ENCODE measurements at places on chromosomes 6 and 20. TPM values are rescaled to one million over a fixed set of nuclear protein-coding genes. Genes with fewer than 3 reads are reported as not detected.

DNA sequence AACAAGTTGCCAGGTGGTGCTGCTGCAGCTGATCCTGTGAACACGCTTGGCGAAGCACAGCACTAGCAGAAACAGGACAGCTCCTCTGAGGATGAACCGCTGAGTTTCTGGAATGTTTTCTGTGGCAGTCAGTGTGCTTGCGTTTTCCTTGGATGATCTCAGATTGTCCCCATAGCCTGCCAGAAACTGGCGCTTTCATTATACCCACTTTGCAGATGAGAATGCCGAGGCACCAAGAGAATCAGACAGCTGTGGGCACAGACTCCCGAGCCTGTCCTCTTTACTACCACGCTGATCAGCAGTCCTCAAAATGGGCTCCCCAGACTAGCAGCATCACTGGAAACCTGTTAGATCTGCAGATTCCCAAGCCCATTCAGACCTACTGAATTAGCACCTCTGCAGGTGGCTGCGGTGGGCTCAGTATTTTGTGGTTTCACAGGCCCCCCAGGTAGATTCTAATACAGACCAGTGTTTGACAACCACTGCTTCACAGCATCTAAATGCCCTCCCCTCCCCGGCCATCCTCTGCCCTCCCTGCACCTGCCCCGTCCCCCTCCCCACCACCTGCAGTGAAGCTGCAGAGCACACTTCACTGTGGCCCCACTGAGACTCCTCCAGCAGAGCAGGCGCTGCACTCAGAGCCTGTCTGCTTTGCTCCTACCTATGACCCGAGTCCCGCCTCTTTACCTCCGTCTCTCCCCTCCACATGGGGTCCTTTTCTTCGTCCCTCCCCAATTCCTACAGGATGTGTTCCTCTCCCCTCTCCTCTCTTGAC is 29.6 kb downstream of the SPATA2 start:
- no peak overlapping the region for H3K4me3 ChIP-seq
- H3K27me3 ChIP-seq, result no peaks in the 10 kb centered on the region
- H3K36me3 ChIP-seq, result peaks cover 67% of the 10 kb centered on the region
- DNase-seq, result no peak
- H3K27ac ChIP-seq, result no peak overlapping the region

DNA sequence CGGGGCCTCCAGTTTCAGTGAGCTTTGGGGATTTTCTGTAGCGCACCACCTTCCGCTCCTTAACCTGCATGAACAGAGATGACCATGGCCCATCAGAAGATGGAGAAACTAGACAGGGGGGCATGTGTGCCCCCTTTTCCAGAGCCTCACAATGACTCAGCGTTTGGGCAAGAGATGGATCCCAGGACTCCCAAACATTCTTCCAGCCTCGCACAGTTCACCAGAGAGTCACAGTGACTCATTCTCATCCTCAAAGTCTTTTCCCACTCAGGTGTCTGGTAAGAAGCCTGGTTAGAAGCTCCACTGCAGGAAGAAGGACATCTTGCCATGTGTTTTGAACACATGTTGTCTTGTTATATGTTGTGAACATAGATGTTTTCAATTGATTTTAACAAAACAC is 76.2 kb upstream of the FRMD1 start:
- H3K27ac ChIP-seq, result no peak overlapping the region
- no peak for DNase-seq
- H3K36me3 ChIP-seq, result no peaks in the 10 kb centered on the region
- H3K27me3 ChIP-seq, result peaks cover 6% of the 10 kb centered on the region
- no peak overlapping the region for H3K4me3 ChIP-seq
- no peaks in the 10 kb centered on the region for H3K4me1 ChIP-seq

- H3K36me3 ChIP-seq, result no peaks in the 10 kb centered on the region
- no peaks in the 10 kb centered on the region for H3K4me1 ChIP-seq
- H3K27ac ChIP-seq, result no peak overlapping the region
- DNase-seq, result no peak
Measured at GRCh38 chr6:6781172-6781872, 192.8 kb downstream of the LY86 start.

DNA sequence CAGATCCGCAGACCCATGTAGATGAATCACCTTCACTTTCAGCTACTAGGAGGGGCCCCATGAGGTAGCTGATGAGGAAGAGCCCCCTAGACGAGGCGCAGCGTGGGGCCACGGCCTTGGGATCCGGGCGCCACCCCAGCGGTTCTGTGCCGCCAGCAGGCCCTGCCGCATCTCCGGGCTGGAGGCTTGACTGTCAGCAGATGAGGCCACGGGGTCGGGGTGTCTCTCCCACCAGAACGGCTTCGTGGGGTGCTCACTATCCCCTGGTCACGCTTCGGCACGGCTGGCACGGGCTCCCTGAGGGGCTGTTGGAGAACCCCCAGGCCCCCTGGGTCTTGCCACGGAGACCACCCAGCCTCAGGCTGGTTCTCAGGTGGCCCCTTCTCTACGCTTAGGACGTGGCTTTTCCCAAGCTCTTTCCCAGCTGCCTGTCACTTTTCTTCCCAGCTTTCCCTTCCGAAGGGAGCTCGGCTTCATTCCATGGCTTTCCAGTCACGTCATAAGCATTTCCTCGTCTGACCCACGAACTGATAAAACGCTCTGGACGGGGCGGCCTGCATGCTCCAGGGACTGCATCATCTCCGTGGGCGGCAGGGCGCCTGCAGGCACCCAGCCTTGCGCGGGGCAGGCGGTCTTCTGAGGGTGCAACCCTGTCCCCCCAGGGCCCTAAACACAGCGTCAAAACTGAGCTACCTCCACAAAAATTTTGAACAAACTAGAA is 85.9 kb downstream of the THBS2 start:
- H3K4me1 ChIP-seq, result no peaks in the 10 kb centered on the region
- H3K4me3 ChIP-seq, result no peak overlapping the region
- H3K36me3 ChIP-seq, result no peaks in the 10 kb centered on the region
- no peaks in the 10 kb centered on the region for H3K27me3 ChIP-seq
- no peak for DNase-seq

DNA sequence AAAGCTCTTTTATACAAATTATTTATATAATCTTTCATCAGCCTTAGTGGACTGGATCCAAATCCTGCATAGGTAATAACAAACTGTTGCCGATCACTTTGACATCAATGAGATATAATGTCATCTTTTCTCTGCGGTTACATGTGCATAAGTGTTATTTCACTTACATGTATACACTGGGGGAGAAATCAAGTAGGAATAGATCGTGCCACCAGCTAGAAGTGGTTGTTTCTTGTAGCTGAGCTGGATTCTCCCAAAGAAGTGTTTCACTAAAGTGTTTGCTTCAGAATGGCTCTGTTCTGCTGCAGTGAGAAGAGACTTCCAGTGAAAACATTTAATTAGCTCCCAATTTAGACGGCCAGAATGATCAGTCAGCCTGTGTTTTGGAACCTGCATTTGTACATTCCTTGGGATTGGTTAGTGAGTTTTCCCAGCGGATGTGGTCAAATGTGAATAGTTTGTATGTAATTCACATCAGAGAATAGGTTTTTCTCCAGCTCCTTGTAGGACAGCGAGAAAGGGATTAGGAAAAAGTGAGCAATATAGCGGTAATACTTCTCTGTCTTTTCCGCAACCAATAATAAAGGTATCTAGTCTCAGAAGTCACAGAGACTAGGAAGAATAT is 163.1 kb upstream of the CCN2 start:
- no peaks in the 10 kb centered on the region for H3K27me3 ChIP-seq
- no peaks in the 10 kb centered on the region for H3K4me1 ChIP-seq
- H3K36me3 ChIP-seq, result no peaks in the 10 kb centered on the region
- no peak for DNase-seq
- no peak overlapping the region for H3K27ac ChIP-seq

GRCh38 chr20:53734006-53734688 is 140.5 kb upstream of the ZNF217 start:
- H3K36me3 ChIP-seq, result no peaks in the 10 kb centered on the region
- no peaks in the 10 kb centered on the region for H3K27me3 ChIP-seq
- no peak overlapping the region for H3K27ac ChIP-seq
- H3K4me1 ChIP-seq, result peaks cover 12% of the 10 kb centered on the region
- no peak for DNase-seq
- no peak overlapping the region for H3K4me3 ChIP-seq

- no peaks in the 10 kb centered on the region for H3K27me3 ChIP-seq
- no peak overlapping the region for H3K27ac ChIP-seq
- H3K4me1 ChIP-seq, result peaks cover 7% of the 10 kb centered on the region
- DNase-seq, result no peak
- H3K36me3 ChIP-seq, result peaks cover 2% of the 10 kb centered on the region
- H3K4me3 ChIP-seq, result no peak overlapping the region
Measured at GRCh38 chr6:106528521-106528920, 100.8 kb downstream of the RTN4IP1 start.

DNA sequence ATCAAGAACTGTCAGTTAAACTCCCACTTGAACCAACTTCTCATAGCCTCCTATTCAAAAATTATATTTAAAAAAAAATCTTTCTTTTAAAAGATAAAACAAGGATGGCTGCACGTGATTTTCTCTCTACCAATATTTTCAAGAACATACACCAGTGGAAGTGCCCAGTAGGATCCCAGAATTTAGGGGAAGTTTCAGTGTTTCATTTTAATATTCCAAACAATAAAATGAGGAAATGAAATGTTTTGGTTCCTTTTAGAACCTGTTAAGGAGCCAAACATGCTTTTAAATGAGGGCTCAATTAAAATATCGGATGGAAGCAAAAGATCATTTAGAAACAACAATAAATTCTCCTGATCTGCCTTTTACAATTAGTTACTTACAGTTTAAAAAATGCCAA is 26.4 kb upstream of the PRELID3B start:
- no peaks in the 10 kb centered on the region for H3K4me1 ChIP-seq
- H3K27me3 ChIP-seq, result peaks cover 11% of the 10 kb centered on the region
- no peak overlapping the region for H3K4me3 ChIP-seq
- no peaks in the 10 kb centered on the region for H3K36me3 ChIP-seq
- H3K27ac ChIP-seq, result no peak overlapping the region
- DNase-seq, result no peak

DNA sequence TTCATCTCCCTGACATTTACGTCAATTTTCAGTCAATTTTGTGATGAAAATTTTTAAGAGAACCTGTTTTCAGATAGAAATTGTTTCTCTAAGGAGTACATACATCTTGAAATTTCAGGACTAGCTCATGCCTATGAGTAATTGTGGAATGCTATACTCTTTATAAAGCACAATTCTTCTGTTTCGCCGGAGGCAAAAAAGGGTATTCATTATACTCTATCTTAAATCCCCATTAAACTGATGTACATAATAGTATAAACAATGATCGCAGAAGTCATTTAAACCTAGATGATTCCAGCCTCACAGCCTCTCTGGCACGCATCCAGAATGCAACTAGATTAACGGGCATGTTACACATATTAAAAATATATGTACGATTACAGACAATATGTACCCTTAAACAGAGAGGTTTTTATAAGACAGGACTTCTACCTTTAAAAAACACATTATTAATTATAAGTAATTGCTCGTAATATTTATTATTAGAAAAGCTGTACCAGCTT is 62.6 kb downstream of the NRSN1 start:
- no peaks in the 10 kb centered on the region for H3K4me1 ChIP-seq
- no peak overlapping the region for H3K27ac ChIP-seq
- no peaks in the 10 kb centered on the region for H3K36me3 ChIP-seq
- no peak overlapping the region for H3K4me3 ChIP-seq

- no peaks in the 10 kb centered on the region for H3K4me1 ChIP-seq
- no peak overlapping the region for H3K27ac ChIP-seq
- H3K27me3 ChIP-seq, result no peaks in the 10 kb centered on the region
Measured at GRCh38 chr20:4699957-4700356, 21.8 kb upstream of the PRND start.

DNA sequence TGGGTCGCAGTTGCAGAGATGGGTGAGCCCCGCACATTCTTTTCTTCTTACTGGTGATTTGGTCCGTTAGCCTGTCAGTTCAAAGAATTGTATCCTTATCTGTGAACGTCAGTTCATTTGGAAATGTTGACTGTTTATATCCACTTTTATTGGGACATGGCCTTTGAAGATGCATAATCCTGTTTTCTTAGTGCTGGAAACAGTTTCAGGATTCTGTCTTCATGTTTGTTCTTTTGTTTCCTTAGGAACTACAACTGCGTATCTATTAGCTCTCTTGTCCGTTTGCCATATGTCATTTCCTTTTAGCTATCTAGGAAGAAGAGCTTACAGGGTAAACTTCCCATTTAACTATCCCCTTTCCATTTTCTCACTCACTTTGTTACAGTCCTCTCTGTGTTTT is 35.0 kb upstream of the TULP1 start:
- peaks cover 7% of the 10 kb centered on the region for H3K4me1 ChIP-seq
- no peak overlapping the region for H3K27ac ChIP-seq
- no peak overlapping the region for H3K4me3 ChIP-seq
- no peaks in the 10 kb centered on the region for H3K27me3 ChIP-seq
- DNase-seq, result no peak
- no peaks in the 10 kb centered on the region for H3K36me3 ChIP-seq

DNA sequence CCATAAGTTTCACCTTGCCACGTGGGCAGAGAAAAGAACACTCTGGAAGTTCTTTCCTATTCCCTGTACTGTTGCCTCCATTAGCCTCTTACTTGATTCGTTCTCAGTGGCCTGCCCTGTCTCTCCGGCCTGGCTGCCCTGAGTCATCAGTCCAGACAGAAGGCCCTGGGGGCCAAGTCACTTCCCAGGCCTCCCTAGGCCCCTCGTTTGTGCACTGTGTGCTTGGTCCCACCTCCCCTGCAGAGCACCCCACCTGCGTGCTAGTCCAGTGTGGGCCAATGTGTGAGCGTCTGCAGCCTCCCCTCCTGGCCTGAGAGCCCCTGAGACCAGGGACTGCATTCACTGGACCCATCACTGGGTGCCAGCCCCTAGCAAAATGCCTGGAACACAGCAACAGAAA is 191.2 kb upstream of the RREB1 start:
- H3K36me3 ChIP-seq, result no peaks in the 10 kb centered on the region
- H3K4me3 ChIP-seq, result no peak overlapping the region
- H3K4me1 ChIP-seq, result peaks cover 8% of the 10 kb centered on the region

GRCh38 chr20:34829191-34829590 is 3.7 kb upstream of the NCOA6 start:
- H3K4me1 ChIP-seq, result no peaks in the 10 kb centered on the region
- no peaks in the 10 kb centered on the region for H3K36me3 ChIP-seq
- H3K27ac ChIP-seq, result no peak overlapping the region
- no peak overlapping the region for H3K4me3 ChIP-seq
- H3K27me3 ChIP-seq, result peaks cover 6% of the 10 kb centered on the region
- DNase-seq, result no peak

GRCh38 chr6:48222241-48222640 is 111.2 kb upstream of the PTCHD4 start:
- no peaks in the 10 kb centered on the region for H3K27me3 ChIP-seq
- H3K4me1 ChIP-seq, result no peaks in the 10 kb centered on the region
- no peak overlapping the region for H3K27ac ChIP-seq
- no peak overlapping the region for H3K4me3 ChIP-seq
- no peak for DNase-seq
- no peaks in the 10 kb centered on the region for H3K36me3 ChIP-seq

- H3K36me3 ChIP-seq, result no peaks in the 10 kb centered on the region
- no peaks in the 10 kb centered on the region for H3K4me1 ChIP-seq
- no peak overlapping the region for H3K4me3 ChIP-seq
- H3K27me3 ChIP-seq, result no peaks in the 10 kb centered on the region
Measured at GRCh38 chr20:23092861-23093495, 6.9 kb upstream of the CD93 start.

Gene FAM209B
- 0.42 TPM for total RNA-seq

Gene BPIFA1
- 1.2 TPM for total RNA-seq

Gene JPH2
- total RNA-seq, result 0.14 TPM

Gene WFDC6
- not detected for total RNA-seq

Gene FAM83C
- under 0.01 TPM for total RNA-seq

Gene SAYSD1
- total RNA-seq, result 18.8 TPM

Gene ID4
- 1.5 TPM for total RNA-seq

Gene MDFI
- 6.2 TPM for total RNA-seq

Gene CDKN1A
- 13.1 TPM for total RNA-seq

Measured in thymus (tissue), 14 donors.